Activated CD4-positive, alpha-beta T cell treated with anti-CD3 and anti-CD28 coated beads, Interleukin-2, amount 10 ng/mL, durations not matched to agents 7 days and 5 days (primary cell): ENCODE measurements at places on chromosomes 7 and 10.

DNA sequence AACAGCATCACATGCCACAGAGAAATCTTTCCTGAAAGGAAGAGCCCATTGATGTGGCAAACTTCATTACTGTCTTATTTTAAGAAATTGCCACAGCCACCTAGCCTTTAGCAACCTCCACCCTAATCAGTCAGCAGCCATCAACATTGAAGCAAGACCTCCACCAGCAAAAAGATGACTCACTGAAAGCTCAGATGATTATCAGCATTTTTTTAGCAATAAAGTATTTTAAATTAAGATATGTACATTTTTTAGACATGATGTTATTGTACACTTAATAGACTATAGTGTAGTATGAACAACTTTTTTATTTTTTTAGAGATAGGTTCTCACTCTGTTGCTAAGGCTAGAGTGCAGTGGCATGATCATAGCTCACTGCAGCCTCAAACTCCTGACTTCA is 14.8 kb downstream of the STEAP1B start:
- no peak for DNase-seq

DNA sequence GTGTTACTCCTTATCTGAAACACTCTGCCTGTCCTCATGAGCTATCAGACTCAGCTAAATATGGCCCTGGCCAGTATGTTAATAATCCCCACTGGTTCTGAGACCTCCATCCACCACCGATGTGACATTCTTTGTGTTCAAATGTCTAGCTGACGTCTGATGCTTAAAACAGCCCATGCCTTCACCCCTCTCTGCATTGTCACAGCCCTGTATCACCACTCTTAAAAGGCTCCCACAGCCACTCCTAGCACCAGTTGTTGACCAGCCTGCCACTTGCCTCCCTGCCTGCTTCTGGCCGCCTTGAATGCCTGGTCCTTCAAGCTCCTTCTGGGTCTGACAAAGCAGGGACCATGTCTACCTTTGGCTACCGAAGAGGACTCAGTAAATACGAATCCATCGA is at the start of gene LMOD2:
Gene LMOD2 (plus strand): TSS at position 253 of the 400 bp plus-strand sequence. CDS start 98 bp downstream, at position 351.
- DNase-seq = no peak

DNA sequence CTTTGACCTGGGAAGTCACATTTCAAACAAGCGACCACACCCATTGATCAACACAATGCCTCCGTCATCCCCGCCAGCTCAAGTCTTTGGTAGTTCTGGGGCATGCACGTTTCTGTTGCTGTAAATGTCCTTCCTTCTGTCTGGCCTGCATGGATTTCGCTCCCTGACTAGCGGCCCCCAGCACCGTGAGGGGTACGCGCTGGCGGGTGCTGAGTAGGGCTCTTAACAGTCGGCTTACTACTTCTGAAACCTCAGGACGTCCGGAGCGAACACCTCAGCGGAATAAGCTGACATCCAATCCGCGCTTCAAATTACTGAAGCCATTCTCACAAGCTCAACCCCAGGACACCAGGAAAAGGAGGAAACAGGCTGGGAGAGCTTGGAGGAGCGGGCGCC is 505 bp downstream of the NUDCD3 start:
- peak; percentile 58 for DNase-seq

- DNase-seq = no peak
These were observed 75.6 kb downstream of the CTBP2 start for GRCh38 chr10:125084614-125085257.

DNA sequence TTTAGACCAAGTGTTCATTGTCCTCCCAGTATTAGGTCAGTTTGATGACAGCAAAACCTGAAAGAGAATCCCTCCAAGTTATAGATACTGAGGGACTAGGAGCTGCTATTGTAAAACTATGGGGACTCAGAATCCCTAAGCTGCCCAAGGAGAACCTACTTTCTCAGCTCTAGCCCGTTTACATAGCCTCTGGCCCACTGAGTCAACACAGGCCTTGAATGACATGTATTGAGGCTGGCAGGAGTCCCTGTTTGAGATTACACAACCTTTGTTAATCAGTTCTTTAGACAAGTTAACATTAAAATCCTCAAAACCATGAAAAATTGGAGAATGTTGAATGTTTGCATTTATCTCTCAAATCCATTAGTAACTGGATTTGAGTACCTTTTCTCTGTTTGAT is 1079.0 kb downstream of the KCNMA1 start:
- DNase-seq = no peak

DNA sequence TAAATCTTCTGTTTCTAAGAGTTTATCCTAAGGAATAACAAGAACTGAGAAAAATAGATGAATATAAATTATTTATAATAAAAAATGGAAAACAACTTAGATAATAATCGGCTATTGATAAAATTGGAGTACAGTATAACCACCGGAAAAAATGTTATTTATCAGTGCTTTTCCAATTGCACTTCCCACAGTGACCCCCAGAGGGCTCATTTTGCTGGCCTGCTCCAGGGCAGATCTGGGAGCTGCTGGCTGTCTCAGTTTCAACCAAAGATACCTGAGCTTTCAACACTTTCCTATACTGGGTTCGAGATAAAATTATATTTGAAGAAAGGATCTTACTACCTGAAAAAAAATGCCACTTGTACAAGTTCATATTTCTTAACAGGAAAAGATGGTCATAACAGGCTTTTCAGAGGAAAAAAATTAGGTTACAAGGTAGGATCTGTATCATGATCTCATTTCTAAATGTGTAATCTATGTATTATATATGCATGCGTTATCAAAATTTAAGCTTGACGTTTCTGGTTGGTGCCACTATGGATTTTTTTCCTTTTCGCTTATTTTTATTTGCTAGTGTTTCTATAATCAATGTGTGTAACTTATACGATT is 165.7 kb downstream of the NPSR1 start:
- peak; percentile 54 for DNase-seq

DNA sequence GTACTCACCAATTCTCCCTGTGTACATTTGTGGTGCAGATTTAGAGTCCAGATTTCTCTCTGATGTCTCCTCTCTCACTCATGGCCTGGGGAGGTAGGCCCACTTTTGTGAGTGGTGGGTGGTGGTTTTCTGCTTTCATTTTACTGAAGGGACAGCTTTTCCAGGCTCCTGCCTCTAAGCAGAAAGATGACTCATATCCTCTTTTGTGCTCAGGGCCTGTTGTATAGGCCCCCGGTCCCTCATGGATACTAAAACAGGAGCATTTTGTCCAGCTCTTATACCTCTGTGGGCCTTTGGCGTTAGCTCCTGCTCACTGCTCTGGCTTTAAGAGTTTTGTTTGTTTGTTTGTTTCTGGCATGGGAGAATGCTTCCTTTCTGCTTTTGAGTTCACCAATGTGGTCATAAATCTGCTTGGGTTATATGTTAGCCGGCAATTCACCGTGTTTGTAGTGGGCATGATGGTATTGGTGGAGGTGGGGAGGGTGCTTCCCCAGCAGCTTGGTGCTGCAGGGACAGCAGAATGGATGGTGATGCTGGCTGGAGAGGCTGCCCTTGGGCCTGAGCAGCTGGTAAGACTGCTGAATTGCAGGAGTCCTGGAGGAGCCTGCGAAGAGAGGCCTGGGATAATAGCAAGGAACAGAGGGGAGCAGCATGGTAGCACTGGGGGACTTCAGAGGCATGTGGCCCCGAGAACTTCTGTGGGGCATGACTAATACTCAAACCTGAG is 468.7 kb downstream of the RPS24 start:
- DNase-seq = no peak

- no peak for DNase-seq
These were observed 12.2 kb downstream of the UNCX start for GRCh38 chr7:1244700-1245523.

GRCh38 chr7:141671705-141672496 is 30.1 kb downstream of the DENND11 start:
- DNase-seq = no peak

- no peak for DNase-seq
These were observed 60.6 kb upstream of the UBE3C start for GRCh38 chr7:157077986-157078644.

- DNase-seq = no peak
These were observed 131.0 kb upstream of the EEPD1 start for GRCh38 chr7:36021917-36022550.

GRCh38 chr10:100345570-100346330 is 1.3 kb upstream of the SCD start:
- DNase-seq = no peak

DNA sequence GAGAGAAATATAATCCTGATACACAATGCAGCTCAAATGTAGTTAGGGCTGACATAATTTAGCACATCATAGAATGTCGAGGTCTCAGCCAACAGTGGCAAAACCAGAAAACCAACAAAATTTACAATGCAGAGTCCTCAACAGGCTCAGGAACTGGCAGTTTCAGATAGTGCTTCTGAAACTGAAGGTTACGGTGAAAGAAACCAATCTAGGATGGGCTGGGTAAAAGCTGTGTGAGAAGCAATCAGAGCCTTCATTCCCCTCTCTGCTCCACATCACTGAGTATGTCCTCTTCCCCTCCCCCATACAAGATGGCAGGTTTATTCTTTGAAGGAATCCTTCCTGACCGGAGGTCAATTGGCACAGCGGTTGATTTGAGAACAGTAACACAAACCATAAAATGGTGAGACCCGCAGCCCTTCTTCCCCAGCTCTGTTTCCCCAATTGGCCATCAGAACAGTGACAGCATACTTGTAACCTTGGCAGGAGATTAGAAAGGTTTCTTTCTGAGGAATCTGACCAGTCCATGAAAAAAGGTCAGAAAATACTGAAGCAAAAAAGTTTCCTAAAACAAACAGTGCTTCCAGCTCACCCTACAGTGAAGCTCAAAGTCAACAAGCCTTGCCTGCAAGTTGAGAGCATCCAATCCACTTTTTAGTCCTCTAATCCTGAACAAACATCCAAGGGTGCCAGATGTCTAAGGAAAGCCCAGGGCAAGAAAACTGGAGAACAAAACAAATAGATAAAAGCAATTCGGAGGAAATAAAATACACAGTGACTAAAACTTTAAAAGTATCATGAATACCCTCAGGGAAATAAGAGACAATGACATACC is 53.9 kb upstream of the IL6 start:
- DNase-seq = peak; percentile 27

GRCh38 chr7:65475734-65476319 is 102.2 kb downstream of the ZNF92 start:
- peak; percentile 52 for DNase-seq
